Fibroblast of villous mesenchyme (primary cell): ENCODE measurements at places on chromosomes 7 and 10.
A peak's percentile ranks its signal among the peaks of the same experiment; 100 is the strongest.

- DNase-seq = peak; percentile 35
Measured at GRCh38 chr7:158809596-158809995, 19.7 kb downstream of the ESYT2 start.

DNA sequence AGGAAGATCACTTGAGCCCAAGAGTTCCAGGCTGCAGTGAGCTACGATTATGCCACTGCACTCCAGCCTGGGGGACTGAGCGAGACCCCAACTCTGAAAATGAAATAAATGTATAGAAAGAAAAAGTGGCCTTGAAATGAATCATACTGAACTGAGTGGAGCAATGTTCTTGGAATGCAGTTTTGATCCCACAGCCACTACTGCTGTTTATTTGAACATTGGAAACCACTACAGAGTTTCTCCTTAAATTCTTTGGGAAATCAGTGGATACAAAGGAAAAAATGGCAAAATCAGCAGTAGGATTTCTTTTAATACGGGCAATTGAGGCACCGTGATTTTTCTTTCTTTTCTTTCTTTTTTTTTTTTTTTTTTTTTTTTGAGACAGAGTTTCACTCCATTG, 637.4 kb downstream of the GALNT17 start:
- DNase-seq = no peak

GRCh38 chr7:106848851-106849442, 16.1 kb upstream of the PIK3CG start:
- DNase-seq = peak; percentile 56

GRCh38 chr10:69419096-69419743, 2.5 kb upstream of the TACR2 start:
- no peak for DNase-seq

GRCh38 chr10:49664842-49665355, 14.6 kb upstream of the C10orf53 start:
- no peak for DNase-seq

DNA sequence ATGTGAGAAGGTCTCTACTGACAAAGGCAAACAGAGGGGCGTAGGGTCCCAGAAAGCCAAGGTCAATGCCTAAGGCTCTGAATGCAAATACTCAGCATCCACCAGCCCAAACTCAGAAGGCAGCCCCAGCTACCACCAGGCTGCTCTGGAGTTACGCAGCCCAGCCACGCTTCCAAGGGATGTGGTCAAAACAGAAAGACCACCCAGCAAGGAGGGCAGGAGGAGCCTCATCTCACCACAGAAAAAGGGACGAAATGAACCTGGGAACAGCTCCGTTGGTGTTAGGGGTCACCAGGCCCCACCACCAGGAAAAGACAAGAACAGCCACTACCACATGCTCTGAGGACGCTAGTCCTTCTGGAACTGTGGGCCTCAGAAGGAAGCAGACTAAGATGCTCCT, 65.1 kb downstream of the CTBP2 start:
- no peak for DNase-seq

GRCh38 chr10:17029581-17030271, 99.9 kb downstream of the CUBN start:
- DNase-seq = peak; percentile 82

DNA sequence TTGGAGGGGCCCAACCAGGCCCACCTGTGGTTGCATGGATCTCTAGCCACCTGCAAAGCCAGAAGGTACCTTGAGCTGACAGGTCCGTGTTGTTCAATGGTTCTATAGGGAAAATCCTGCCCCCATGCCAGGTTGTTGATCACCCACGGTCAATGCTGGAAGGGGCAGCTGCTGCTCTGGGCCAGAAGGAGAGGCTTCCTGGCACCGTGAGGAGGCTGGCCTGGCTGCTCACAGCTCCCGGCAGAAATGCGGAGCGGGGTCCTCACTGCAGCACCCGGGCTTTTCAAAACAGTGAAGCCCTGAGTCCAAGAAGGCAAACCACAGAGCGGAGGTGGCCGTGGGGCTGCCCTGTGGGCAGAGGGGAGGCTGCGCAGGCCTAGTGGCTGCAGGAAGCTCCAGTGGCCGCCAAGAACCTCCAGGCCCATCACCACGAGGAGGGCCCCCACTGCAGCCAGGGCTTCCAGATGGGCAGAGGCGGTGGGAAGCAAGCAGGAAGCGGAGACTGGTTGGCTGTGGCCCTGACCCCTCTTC, 25.0 kb upstream of the GPR146 start:
- no peak for DNase-seq

DNA sequence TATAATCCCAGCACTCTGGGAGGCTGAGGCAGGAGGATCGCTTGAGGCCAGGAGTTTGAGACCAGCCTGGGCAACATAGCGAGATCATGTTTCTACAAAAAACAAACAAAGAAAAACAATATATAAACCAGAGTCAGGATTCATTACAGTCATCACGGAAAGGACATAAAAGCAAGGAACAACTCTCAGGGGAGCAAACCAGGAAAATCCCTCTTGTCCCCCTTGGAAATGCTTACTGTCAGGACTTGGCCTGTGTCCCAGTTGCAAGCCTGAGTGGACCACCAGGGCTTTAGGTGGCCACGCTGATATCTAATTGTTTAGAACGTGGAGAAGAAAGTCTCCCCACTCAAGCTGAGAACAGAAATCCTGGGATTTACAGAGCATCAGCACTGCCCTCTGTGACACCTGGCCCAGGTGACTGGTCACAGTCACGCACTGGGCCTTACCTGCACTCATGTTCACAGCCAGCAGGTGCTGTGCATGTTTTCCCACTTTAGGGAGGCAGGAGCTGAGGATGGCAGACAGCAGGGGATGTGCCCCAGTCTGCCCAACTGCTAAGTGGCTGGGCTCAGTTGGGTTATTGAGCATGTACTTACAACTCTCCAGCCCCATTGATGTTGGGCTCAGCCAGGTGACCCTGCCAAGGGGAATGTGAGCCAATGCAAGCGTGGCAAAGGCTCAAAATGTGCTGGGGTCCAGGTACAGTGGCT, 60.9 kb downstream of the TMEM130 start:
- DNase-seq = no peak

GRCh38 chr7:98836811-98837629, 32.8 kb downstream of the TMEM130 start:
- peak; percentile 19 for DNase-seq

GRCh38 chr10:5971315-5971832, 6.0 kb downstream of the IL15RA start:
- peak; percentile 79 for DNase-seq

DNA sequence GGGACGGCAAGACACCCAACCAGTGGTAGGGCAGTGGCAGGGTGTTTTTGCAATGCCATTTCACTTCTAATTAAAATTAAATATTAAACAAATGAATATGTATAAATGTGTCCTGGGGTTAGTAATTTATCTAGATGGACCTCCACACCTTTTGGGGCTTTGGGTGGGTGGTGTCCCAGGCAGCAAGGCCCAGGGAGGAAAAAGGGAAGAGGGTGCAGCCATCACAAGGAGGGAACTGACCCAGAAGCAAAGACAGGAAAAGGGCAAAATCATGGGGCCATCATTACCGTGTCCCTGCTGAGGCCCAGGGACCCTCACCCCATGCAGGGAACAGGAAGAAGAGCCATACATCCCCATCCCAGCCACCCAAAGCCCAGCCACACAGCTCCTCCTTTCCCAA, 204.6 kb downstream of the GRID1 start:
- no peak for DNase-seq

DNA sequence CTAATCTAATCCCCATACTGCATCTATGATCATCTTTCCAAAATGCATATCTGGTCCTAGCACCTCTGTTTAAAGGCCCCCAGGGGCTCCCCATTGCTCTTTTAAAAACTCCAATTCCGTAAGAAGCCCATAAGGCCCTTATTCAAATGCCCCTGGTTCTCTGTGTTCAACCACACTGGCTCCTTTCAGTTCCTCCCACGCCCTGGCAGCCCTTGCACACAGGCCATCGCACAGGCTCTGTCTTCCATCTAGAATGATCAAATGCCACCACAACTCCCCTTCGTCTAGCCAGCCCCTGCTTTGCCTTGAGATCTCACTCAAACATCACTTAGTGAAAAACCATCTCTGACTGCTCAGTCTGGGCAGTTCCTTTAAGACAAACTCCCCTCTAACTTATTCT, 112.9 kb upstream of the LYZL2 start:
- no peak for DNase-seq

DNA sequence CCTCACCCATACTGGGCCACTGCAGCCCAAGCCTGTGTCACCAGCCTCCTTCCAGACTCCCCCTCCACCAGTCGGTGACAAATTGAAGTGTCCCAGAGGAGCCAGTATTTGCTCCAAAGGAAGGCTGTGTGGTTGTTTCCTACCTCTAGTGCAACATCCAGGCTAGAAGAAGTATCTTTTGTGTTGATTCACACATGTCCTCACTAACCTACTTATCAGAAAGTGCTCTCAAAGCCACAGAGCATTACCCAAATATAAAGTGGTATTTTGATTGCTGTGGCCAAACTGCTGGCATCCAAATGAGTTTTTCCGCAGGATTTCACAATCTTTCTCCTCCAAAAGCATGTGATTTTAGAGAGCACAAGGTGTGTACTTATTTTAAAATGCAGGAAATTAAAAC, 134.8 kb downstream of the CUL2 start:
- peak; percentile 17 for DNase-seq

DNA sequence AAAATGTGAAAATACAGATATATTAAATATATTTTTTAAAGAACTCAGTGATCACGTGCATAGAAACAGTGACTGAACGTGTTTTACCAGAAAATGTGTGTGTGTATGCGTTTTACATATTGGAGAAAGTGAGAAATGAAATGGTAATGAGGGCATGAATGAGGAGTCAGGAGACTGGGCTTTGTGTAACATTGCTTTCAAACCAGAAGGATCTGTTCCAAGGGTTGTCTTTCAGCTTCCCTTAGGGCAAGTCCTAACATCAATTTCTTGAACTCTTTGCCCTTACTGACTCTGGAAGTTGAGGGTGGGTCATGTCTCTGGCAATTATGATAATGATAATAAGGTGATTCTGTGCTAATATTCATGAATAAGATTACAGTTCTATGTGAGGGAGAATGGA, 557.3 kb downstream of the PHTF2 start:
- DNase-seq = no peak

DNA sequence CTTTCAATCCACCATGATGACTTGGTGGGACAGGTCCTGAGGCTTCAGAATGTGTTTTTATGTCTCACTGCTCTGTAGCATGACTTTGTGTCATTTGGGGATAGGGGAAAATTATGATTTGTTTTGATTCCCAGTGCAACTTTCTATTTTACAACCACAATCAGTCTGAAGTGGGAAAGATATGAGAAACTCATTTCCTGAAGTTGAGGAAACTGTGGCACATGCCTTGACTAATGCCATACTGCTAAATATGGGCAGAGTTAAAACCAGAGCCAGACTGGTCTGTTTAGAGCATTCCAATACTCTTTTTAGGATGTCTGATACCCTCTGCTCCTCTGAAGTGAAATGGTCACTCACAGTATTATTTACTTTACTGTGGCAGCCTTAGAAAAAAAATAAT, 307.7 kb downstream of the ADRA2A start:
- no peak for DNase-seq

DNA sequence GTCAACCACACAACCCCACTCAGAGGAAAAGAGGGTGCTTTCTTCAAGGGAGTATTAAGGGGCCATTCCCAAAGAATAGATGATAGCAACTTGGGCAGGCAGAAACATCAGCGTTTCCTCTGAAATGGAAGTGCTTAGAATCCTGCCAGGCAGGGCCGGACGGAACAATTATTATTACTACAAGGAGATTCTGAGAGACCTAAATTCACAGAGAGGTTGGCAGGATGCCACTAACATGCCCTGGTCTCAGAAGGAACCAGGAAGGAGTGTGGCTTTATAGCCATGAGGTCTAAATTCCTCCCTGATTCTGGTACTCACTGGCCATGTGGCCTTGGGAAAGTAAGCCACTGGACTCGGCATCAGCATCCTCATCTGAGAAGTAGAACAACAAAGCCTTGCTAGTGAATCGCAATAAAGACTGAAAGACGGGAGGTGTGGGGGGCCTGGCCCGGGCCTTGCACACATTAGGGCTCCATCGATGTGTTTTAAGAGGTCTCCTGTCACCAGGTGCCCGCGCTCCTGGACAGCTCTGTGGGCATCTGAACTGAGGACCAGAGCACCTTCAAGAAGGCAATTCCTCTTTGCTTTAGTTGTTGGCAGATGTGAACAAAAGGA, 131.5 kb downstream of the OAT start:
- DNase-seq = no peak

DNA sequence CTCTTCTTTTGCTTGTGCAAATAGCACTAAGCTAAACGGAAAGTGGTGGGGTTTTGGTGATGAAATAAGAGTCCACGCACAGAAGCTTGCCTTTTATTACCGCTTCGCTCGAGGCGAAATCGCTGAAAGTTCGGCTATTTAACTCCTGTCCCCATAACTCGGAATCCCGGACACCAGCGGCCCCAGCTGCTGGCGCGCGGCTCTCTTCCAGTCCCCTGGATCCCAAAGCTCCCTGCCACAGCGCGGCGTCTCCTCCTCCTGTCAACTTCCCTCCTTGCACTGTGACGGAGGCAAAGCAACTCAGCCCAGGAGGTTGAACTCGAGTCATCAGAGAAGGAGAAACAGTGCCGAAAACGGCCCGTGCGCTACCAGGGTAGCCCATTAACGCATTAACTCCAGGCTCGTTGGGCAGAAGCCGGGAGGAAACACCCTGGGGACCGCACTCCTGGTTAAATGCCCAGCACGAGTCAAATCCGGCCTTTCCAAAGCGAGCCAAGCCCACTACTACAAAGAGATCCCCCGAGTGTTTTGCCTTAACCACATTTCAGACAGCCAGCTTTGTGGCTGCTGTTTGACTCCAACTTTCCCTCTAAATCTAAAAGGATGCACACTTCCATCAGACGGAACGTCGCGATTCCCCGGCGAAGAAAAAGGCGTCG, 1.3 kb downstream of the SEMA3D start:
- DNase-seq = peak; percentile 44

DNA sequence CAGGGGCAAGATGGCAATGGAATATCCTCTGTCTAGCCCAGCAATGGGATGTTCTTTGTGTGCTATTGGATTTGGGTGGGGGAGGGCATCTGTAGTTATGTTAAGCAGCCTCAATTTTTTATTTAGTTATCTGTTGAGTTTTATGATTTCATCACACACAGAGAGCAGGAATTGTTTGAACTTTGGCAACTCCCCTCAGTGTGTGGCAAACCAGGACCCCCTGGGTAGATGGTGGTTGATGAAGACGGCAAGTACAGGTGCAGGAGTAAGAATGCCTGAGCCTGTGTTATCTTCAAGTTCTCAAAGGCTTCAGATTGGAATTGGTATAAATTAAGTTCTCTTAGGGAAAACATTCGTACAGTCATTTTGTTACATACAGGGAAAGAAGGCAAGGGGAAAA, 142.4 kb upstream of the SAMD8 start:
- no peak for DNase-seq

DNA sequence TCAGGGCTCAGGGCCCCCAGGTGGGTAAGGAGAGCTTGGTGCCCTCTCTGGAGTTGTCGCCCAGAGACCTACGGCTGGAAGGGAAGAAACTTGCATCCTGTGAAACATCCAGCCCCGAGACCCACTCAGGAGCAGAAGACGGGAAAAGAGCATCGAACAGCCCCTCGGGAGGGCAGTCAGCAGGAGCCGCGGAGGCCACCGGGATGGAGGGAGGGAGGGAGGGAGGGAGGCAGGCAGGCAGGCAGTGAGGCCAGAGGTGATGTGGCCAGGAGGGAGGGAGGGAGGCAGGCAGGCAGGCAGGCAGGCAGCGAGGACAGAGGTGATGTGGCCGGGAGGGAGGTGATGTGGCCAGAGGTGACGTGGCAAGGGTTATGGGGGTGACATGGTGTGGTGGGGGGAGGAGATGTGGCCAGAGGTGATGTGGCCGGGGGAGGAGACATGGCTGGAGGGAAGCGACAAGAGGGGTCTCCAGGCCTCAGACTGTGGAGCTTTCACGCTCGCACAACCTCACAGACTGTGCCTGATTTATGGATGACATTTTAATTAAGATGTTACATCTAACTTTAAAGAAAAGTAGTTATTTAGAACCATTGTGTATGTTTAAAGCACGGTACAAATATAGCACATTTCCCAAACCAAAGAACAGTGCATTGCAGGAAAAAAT, 141.1 kb downstream of the DIP2C start:
- DNase-seq = no peak
